Right atrium auricular region (tissue), 2 donors: ENCODE measurements at places on chromosomes 3 and 15.

- DNase-seq, result no peak
Measured at GRCh38 chr15:81270781-81271491, 53.0 kb downstream of the STARD5 start.

DNA sequence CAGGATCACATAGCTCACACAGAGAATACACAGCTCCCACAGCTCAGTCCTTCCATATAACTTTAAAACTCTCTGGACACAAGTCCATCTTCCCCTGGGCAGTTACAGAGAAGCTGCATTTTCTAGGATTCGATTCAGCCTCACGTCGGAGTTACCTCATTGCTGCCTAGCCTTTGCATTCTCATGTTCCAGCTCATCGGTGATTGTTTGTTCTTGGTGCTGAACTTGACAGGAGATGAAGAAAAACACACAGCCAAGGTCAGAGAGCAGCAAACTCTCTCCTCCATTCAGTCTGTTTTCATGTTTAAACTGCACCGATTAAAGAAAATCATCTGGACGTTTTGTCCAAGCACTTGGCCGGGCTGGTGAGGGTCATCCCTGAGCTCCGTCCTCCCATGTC, 375.5 kb upstream of the CFAP20DC start:
- no peak for DNase-seq

DNA sequence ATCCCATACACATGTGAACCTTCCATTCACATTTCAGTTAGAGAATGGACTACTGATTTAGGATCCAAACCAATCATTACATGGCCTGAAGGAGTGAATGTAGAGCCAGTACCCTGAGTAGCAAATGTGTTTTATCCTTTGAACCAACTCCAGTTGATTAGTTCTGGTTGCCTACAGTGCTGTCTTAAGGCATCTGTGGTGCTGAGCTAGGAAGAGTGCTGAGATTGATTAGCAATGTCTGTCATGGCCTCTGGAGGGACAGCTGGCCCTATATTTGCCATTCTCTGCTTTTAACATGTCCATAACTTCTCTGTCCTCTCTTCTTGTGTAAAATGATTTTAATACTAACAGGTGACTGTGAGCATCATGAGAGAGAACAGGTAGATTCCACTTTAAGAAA, 11.1 kb downstream of the LRTM1 start:
- no peak for DNase-seq

- DNase-seq, result no peak
Measured at GRCh38 chr3:193996641-193997089, 139.3 kb upstream of the HES1 start.

DNA sequence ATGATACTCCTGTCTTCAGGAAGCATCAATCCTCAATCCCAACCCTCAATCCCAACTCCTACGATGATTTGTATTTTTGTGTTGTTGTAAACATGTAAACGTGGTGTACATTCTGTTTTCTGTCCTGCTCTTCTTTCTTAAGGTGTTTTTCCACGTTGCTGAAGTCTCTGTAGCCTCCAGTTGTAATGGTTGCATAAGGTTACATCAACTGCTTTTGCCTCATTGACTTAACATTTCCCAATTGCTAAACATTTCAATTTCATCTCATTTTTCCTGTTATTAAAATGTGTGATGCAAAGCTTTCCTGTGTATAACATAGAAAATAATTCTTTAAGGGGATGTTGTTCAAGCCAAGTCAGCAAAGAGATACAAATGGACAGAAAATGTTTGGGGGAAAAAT, 33.4 kb downstream of the HRH1 start:
- no peak for DNase-seq
